Ureter (tissue), 1 donor: ENCODE measurements at places on chromosomes 4 and X.

- DNase-seq, result no peak
Measured at GRCh38 chrX:46838486-46838870, 1.6 kb downstream of the RP2 start.

DNA sequence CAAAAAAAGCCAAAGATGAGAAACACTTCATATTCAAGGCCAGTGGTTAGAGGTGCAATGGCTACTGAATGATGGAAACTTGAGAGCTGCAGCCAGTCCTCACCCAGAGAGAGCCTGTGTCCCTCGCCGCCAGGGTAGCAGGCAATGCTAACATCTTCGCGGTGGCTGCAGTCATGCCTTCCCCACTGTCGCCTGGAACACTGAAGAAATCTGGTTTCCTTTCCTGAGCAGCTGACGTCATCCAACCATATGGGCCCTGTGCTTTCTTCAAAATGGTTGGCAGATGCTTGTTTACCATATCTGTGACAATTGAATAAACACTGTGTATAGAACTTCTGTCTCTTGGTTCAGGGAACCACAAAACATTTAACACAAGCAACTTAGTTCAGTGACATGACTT is 39.7 kb downstream of the PRSS12 start:
- DNase-seq, result no peak

DNA sequence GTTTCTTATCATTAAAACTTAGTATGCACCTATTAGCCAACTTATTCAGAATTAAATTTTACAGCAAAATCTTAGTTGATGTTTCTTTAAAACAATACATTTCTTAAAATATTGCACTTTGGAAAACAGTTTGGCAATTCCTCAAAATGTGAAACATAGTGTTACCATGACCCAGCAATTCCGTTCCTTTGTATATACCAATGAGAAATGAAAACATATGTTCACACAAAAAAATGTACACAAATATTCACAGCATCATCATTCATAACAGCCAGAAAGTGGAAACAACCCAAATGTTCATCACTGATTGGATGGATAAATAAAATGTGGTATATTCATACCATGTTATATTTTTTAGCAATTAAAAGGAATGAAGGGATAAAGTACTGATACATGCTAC is 50.2 kb downstream of the WDR44 start:
- DNase-seq, result no peak

DNA sequence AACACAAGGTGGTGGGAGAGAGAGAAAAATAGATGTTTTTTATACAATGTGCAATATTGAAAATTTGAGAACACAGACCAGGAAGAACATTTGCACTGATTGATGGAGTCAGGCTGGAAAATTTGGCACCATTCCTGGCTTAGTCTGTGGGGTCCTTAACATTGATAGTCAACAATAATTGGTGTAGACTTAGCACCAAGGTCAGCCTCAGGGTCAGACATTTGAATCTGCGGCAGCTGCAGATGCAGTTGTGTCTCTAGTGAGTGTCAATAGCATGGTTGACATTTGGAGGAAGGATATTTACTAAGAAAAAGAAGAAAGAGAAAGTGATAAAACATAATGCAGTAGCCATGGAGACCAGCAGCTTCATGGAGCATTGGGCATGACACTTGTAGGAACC is 31.5 kb upstream of the GLRA3 start:
- DNase-seq, result no peak
